HCT116 (cell line): ENCODE measurements at places on chromosomes 4 and X. TPM values are rescaled to one million over a fixed set of nuclear protein-coding genes. Genes with fewer than 3 reads are reported as not detected.

The NRK gene
- total RNA-seq, result 0.05 TPM

The DDX53 gene
- total RNA-seq, result not detected

The DCUN1D4 gene
- total RNA-seq, result 50.2 TPM

The PARM1 gene
- total RNA-seq, result 11.7 TPM

The TMEM156 gene
- total RNA-seq, result 0.22 TPM

The HSFX3 gene
- total RNA-seq, result 0.96 TPM

The RNF128 gene
- total RNA-seq, result 5.8 TPM

The HTN1 gene
- not detected for total RNA-seq

The USP38 gene
- total RNA-seq, result 18.6 TPM

The GNRHR gene
- not detected for total RNA-seq

The BEND4 gene
- total RNA-seq, result 0.05 TPM

The MEPE gene
- total RNA-seq, result not detected

The FAM9C gene
- total RNA-seq, result not detected

The C4orf51 gene
- not detected for total RNA-seq

The ZNF518B gene
- 38.7 TPM for total RNA-seq

The CTAG1A gene
- total RNA-seq, result not detected

The F11 gene
- not detected for total RNA-seq

The HPGDS gene
- total RNA-seq, result not detected

The KANTR gene
- 7.5 TPM for total RNA-seq

The TSPAN7 gene
- total RNA-seq, result 2.9 TPM

The CNGA1 gene
- total RNA-seq, result 2.1 TPM
